ENCODE measurements at places on chromosomes 5 and 9. TPM values are rescaled to one million over a fixed set of nuclear protein-coding genes. Genes with fewer than 3 reads are reported as not detected.

The PCDHGB7 gene
- 16.9 TPM for polyA plus RNA-seq

The FAM169A gene
- polyA plus RNA-seq, result 20.0 TPM

The CARD6 gene
- 2.8 TPM for polyA plus RNA-seq

DNA sequence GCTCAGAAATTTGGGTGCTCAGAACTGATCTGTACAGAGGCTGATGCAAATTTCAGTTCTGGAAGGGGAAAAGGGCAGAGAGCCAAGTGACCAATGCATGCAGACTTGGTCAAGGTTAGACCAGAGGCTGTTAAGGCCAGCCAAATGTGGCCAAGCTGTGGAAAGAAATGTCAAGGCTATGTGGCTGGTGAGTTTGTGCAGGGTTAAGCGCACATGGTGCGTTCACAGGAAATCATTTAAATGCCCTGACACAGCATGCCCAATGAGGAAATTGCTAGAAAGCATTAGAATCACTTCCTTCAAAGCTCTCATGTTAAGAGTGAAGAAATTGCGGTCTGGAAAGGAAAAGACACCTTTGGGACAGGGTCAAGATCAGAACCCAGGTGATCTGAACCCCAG is 58.0 kb downstream of the PTPN3 start:
- no peak for DNase-seq

GRCh38 chr9:129253803-129254381 is 75.8 kb upstream of the IER5L start:
- no peak for DNase-seq

DNA sequence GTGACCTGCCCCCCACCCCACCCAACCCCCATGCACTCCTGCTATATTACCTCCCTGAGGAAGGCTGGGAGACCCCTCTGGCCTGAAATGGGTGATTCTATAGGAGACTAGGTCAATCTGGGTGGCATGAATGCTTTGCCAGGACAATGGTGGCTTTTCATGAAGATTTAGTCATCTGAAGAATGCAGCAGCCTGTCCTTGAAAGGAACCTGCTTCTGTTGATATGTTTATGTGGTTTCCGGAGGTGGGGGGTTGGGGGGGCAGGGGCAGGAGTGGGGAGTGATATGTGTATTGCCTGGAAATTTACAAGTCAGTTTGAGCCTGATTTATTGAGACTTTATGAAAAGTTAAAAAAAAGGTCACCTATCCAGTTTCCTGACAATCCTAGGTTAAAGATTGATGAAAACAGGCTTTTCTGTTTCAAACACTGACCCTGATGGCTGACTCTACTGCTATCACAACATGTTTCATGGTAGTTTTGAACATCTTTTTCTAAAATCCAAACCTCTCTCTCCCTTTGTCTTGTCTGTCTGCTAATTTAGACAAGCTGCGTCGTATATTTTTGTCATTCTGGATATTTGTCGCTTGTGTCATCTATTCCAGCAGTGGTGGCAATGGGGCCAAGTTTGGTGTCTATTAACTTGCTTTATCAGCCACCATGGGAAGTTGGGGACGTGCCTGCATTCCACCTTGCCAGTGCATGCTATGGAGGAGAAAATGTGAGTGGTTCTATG is 153.7 kb upstream of the EGFLAM start:
- DNase-seq, result no peak

DNA sequence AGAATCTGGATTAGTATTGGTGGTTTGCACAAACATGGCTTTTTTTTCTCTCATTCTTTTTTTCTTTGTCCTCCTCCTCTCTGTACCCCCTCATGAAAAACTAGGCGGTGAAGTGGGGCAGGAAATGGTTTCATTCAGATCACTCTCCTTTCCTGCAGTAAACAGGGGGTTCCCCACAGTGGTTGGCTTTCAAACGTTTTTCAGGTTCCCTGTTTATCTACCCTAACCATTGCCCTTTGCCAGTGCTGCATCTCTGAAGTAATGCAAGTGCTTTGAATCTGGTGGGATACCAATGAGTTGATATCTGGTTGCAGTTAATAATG is 29.8 kb downstream of the NR4A3 start:
- DNase-seq, result no peak

- DNase-seq, result no peak
These were observed 15.8 kb upstream of the LCP2 start for GRCh38 chr5:170313344-170313743.

GRCh38 chr9:130288393-130288792 is 22.8 kb downstream of the HMCN2 start:
- DNase-seq, result no peak

GRCh38 chr5:5658889-5659465 is 236.5 kb downstream of the ICE1 start:
- no peak for DNase-seq

Measured in left renal pelvis (tissue), 4 donors.